Naive thymus-derived CD4-positive, alpha-beta T cell (primary cell): ENCODE measurements at places on chromosomes 4 and X.

DNA sequence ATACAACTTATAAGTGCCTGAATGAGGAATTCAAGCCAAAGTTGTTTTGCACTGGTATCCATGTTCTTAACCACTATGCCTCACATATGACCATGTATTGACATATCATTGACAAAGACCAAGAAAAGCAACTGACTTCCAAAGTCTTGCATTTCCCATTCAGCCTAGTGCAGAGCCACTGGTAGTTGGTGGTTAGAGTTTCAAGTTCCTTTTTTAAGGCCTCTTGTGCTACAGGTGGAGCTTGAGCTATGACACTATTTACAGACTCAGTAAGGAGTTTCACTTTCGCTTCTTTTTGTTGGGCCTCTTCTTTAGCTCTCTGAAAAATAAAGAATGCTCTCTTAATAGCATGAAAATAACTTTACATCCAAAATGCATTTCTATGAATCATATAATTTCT lies 763.0 kb downstream of the DMD start:
- DNase-seq = peak; percentile 37

- DNase-seq = no peak
Observed at GRCh38 chr4:1086011-1086410, 27.4 kb downstream of the RNF212 start.

DNA sequence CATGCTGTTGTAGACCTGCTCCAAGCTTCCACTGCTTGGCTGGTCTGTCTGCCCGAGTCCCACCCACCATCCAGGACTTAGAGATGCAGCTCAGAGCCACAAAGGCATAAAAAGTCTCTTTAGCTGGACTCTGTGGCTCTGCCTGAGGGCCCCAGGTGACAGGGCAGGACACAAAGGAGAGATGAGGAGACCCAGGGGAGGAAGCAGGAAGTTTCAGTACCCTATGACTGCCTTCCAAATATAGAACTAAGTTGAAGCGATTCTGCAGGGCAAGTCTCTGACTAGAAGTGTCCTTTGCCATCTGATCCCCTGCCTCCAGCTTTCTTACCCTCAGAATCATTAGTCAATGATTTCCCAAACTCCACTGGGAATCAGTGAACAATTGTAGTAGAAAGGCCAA lies 11.2 kb upstream of the CXCR3 start:
- DNase-seq = no peak

DNA sequence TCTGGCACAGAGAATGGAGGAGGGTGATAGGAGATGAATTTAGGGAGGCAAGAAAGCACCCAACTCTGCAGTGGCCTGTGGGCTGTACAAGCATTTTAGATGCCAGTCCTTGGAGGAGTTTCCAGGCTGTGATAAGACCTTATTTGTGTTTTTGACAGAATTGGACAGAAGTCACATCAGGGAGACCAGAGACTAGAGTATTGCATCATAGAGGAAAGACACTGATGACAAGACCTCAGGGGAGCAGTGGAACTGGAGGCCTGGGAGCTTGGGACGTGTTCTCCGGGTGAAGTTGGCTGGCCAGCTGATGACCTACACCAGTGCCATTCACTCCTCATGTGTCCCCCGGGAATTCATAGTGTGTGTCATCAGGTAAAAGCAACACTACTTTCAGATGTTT lies 284.0 kb upstream of the ZFP42 start:
- DNase-seq = no peak

- no peak for DNase-seq
Observed at GRCh38 chr4:54574500-54574899, 83.3 kb upstream of the KIT start.
